ENCODE measurements at places on chromosomes 3 and 15.

GRCh38 chr3:73653351-73653750 lies 28.6 kb upstream of the PDZRN3 start:
- DNase-seq = no peak

DNA sequence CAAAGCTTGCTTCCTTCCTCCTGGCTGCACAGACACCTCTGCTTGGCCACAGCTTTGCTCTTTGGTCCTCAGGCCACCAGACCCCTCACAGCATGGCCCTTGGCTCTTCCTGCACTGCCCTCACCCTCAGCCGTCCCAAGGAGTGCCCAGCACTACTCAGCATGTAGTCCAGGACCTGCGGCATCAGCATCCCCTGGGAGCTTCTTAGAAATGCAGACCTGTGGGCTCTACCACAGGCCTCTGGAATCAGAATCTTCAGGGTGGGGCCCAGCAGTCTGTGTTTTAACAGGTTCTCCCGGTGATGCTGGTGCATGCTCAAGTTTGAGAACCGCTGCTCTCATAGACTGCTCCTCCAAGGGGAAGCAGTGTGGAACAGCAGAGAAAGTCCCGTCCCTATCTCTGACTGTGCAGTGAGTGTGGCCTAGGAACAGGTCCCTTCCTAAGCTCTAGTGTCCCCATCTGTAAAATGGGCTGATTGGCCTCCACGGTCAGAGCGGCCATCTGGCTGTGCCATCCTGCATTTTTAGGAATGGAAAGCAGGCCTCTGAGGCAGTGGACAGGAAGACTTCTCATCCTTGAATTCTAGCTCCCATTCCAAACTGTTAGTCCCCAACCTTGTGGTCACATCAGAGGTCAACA lies 36.6 kb downstream of the GOLGA6A start:
- no peak for DNase-seq

GRCh38 chr3:99870712-99871111 lies 53.0 kb downstream of the CMSS1 start:
- no peak for DNase-seq

DNA sequence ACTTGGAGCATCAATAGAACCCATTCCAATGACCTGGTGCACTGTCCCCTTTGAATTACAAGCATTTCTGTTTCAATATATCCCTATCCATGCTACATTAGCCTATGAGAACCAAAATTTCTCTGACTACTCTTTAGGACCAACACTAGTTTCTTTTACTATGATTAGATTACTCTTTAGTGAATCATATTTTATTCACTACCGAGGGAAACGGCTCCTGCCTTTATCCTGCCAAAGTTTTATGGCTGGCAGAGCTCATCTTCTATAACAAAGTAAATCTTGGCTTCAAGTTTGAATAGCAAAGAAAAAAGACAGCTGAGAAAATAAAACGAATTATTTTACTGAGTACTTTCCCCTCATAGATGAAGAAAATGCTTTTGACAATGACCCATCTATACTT lies 120.9 kb downstream of the SLC9A9 start:
- DNase-seq = no peak

DNA sequence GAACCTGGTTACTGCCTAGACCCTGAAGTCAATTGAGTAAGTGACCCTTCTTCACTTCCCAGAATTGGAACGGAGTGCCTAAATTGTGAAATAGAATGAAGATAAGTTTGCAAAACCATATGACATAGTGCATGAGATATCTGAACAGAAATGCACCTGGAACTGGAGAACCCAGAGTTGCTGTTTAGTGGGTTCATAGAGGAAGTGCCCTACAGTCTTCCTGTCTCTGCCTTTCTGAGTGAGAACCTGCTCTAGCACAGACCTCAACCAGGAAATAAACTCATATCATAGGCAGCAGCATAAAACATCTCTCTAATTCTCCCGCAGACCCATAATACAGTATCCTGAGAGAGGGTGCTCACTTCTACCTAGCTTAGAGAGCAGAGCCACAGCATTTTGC lies 82.9 kb downstream of the EOMES start:
- no peak for DNase-seq

DNA sequence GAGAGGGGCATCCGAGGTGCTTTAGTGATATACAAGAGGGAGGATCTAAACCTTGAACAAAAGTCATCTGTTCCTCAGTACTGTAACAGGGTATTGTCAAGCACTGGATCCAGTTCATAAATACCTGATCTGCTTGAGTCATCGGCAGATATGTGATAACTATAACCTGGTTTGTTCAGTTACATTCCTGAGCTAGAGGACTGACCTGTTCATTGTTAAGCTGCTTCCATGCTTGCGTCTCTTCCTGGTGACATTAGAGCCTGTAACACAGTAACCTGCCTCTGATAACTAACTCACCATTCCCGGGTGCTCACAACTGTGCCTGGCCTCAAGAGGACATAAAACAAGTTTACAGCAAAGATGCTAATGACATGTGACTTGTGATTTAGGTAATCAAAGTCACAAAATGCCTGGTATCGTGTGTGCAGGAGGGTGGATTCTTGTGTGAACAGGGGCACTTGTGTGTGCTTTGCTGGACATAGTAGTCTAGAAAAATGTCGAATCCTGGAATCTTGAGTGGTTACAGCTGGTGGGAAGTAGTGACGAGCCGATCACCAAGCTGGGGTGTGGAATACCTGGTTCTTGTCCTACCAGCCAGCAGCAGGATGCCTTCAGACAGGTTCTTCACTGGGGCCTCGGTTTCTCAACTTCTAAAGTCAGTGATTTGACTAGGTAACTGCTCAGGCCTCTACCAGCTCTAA lies 30.9 kb upstream of the POLR2M start:
- DNase-seq = no peak

- peak; percentile 99 for DNase-seq
Measured at GRCh38 chr3:182364723-182365650, 428.3 kb upstream of the ATP11B start.
